ENCODE measurements at places on chromosomes 12 and 14.

DNA sequence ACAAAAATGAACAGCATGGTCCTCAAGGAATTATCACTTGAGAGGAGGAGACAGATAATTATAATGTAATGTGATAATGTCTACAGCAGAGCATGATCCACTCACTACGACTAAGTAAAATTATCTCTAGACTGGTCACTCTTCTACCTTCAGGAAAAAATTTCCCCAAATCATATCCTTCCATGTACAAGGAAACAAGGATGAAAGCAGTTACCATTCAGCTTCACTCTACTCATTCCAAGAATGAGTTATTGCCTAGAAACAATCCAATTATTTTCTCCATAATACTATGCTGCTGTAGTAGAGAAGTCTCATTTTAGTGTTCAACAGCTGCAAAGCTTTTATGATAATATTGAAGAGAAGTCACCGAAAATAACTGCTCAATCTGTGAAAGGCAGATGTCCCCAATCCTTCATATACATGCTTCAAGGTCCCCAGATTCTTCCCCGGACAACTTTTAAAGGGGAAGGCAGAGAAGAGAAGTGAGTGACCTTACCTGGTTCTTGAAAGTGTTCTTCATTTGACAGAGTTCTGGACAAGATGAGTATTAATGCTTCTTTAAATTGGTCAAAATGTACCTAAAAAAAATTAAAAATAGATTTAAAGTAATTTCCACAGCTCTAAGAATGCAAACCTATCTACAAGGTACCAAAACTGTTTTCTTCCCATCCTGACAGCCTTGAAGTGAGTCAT is 24.6 kb downstream of the NIN start:
- peaks cover 11% of the 10 kb centered on the region for H3K36me3 ChIP-seq
- H3K4me3 ChIP-seq, result no peak overlapping the region
- no peaks in the 10 kb centered on the region for H3K27me3 ChIP-seq
- no peaks in the 10 kb centered on the region for H3K4me1 ChIP-seq
- no peak overlapping the region for H3K27ac ChIP-seq

- no peak overlapping the region for H3K4me3 ChIP-seq
- H3K27me3 ChIP-seq, result no peaks in the 10 kb centered on the region
- H3K4me1 ChIP-seq, result no peaks in the 10 kb centered on the region
- no peaks in the 10 kb centered on the region for H3K36me3 ChIP-seq
Measured at GRCh38 chr14:51441001-51441400, 201.0 kb downstream of the TMX1 start.

GRCh38 chr12:20039562-20039961 is 328.8 kb upstream of the PDE3A start:
- H3K4me3 ChIP-seq, result no peak overlapping the region
- no peak for DNase-seq
- no peaks in the 10 kb centered on the region for H3K27me3 ChIP-seq
- no peaks in the 10 kb centered on the region for H3K4me1 ChIP-seq
- no peak overlapping the region for H3K27ac ChIP-seq

GRCh38 chr14:20667957-20668356 is 16.4 kb upstream of the RNASE4 start:
- H3K4me1 ChIP-seq, result peaks cover 35% of the 10 kb centered on the region
- peak overlapping the region; percentile 96 for H3K27ac ChIP-seq
- no peaks in the 10 kb centered on the region for H3K27me3 ChIP-seq
- peak overlapping the region; percentile 33 for H3K4me3 ChIP-seq
- H3K36me3 ChIP-seq, result no peaks in the 10 kb centered on the region

GRCh38 chr14:64762044-64763034 is 58.1 kb downstream of the PLEKHG3 start:
- DNase-seq, result no peak
- no peak overlapping the region for H3K27ac ChIP-seq
- no peak overlapping the region for H3K4me3 ChIP-seq

GRCh38 chr12:103558879-103559278 is 28.2 kb upstream of the STAB2 start:
- H3K4me1 ChIP-seq, result no peaks in the 10 kb centered on the region
- DNase-seq, result no peak
- H3K4me3 ChIP-seq, result no peak overlapping the region
- H3K27ac ChIP-seq, result no peak overlapping the region
- H3K27me3 ChIP-seq, result no peaks in the 10 kb centered on the region
- H3K36me3 ChIP-seq, result no peaks in the 10 kb centered on the region

- no peak overlapping the region for H3K27ac ChIP-seq
- no peaks in the 10 kb centered on the region for H3K36me3 ChIP-seq
- H3K27me3 ChIP-seq, result no peaks in the 10 kb centered on the region
- H3K4me3 ChIP-seq, result no peak overlapping the region
- no peak for DNase-seq
Measured at GRCh38 chr14:76727384-76727783, 33.9 kb upstream of the VASH1 start.

DNA sequence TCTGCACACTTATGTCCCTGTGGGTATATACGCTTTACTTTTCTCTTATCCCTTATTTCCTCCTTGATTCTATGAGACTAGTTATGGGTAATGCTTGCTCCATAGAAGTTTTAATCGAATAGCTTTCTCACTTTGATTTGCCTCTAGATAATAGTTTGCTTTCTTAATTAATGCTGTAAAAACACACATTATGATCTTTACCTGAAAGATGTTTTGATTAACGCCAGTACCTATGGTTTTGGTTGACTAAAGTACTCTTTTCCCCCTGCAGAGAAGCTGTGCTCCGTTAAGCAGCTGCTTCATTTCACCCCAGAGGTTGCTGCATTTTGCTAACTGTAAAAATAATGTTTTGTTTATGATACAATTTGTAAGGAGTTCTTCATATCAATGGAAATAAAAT is 362.3 kb downstream of the FLRT2 start:
- H3K27ac ChIP-seq, result no peak overlapping the region
- H3K4me1 ChIP-seq, result no peaks in the 10 kb centered on the region
- DNase-seq, result no peak
- no peaks in the 10 kb centered on the region for H3K27me3 ChIP-seq
- no peaks in the 10 kb centered on the region for H3K36me3 ChIP-seq
- H3K4me3 ChIP-seq, result no peak overlapping the region

DNA sequence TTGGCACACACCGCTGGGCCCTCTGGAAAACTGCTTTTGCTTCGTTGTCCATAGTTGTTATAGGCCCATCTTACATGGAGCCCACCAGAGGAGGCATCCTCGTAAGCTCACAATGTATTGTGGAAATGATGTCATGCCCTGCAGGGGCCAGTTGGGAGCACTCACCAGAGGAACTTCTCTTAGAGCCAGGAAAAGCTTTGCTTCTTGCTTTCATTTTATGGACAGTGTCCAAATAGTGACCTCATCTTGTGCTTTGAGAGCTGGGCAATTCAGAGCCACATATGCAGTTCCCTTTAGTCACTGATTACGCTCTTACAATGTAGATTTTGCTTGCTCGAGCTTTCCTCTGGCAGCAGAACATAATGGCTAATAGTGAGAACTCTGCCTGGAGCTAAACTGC is 275.6 kb downstream of the AACS start:
- no peak overlapping the region for H3K27ac ChIP-seq
- no peak for DNase-seq
- no peaks in the 10 kb centered on the region for H3K36me3 ChIP-seq

- no peaks in the 10 kb centered on the region for H3K27me3 ChIP-seq
- no peak overlapping the region for H3K27ac ChIP-seq
- H3K4me3 ChIP-seq, result no peak overlapping the region
- H3K36me3 ChIP-seq, result peaks cover 12% of the 10 kb centered on the region
- no peak for DNase-seq
Measured at GRCh38 chr12:111893287-111893686, 51.3 kb downstream of the MAPKAPK5 start.

DNA sequence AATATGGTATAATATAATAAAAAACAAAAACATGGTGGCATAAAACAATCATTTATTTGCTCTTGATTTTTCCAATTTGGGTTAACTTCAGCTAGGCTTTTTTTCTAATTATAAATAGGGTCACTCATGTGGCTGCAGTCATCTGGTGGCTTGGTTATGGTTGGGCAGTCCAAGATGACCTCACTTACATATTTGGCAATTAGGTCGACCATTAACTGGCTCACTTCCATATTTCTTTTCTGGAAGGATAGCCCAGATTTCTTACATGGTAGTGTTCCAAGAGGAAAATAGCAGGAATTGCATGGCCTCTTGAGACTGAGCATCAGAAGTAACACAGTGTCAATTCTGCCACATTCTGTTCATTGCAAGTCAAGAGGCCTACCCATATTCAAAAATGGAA is 153.4 kb downstream of the FUT8 start:
- H3K4me1 ChIP-seq, result 0 out of 2 replicates have a peak, but pooled peaks cover 6% of the 10 kb centered on the region
- no peak overlapping the region for H3K4me3 ChIP-seq
- H3K27me3 ChIP-seq, result no peaks in the 10 kb centered on the region
- peak overlapping the region; percentile 70 for H3K27ac ChIP-seq
- peak; percentile 4 for DNase-seq

DNA sequence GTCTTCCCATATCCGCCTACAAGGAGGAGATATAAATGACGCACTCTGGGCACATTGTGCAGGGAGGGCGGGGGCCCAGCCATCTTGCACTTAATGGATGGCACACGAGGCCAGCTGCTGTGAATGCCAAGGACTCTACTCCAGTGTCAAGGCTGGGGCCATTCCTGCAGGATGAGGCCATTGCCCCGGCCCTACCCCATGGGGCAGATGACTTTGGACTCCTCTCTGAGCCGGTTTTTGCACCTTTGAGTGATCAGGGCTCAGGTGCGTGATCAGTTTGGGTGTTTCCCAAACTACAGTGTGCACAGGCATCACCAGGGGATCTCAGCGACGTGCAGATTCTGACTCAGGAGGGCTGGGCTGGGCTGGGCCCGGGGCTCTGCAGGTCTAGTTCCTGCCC is 16.1 kb downstream of the MMAB start:
- no peak for DNase-seq
- H3K36me3 ChIP-seq, result no peaks in the 10 kb centered on the region
- no peaks in the 10 kb centered on the region for H3K4me1 ChIP-seq
- H3K4me3 ChIP-seq, result no peak overlapping the region
- no peaks in the 10 kb centered on the region for H3K27me3 ChIP-seq

DNA sequence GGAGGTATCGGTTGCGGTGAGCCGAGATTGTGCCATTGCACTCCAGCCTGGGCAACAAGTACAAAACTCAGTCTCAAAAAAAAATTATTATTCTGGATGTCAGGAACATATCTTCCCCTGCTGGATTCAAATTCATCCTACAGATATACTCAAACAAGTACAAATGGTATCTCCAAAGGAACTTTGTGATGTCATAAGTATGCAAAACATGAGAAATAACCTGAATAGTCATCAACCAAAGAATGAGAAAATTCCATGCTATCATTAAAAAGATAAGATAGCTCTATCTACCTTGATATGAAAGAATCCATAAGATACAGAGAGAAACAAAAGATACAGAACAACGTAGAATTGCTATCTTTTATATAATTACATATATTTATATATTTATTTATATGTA is 67.7 kb downstream of the EEA1 start:
- DNase-seq, result no peak
- no peaks in the 10 kb centered on the region for H3K27me3 ChIP-seq
- H3K4me3 ChIP-seq, result no peak overlapping the region
- no peak overlapping the region for H3K27ac ChIP-seq

DNA sequence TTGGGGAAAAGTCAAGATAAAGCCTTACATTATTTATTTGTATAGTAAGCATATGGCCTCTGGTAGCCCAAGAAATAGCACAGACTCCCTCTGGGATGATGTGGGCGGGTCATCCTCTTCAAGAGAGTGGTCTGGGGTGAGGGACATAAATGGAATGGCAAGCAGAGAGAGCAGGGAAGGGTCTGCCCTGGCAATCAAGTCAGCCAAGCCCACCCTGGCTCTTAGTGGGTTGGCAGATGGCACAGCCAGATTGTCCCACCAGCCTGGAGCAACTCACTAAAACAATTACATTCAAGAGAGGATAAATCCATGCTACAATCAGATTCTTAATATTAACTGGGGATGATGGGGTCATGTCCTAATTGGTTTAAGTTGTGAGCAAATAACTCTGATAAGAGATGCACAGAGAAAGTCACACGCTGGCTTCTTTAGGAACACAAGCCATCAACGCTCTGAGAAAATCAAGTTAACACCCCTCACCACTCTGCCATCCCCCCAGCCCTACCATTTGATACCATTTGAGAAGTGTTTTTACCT is 2.8 kb upstream of the PELI2 start:
- no peak overlapping the region for H3K4me3 ChIP-seq
- peaks cover 17% of the 10 kb centered on the region for H3K27me3 ChIP-seq
- DNase-seq, result no peak
- no peaks in the 10 kb centered on the region for H3K36me3 ChIP-seq
- H3K27ac ChIP-seq, result no peak overlapping the region

DNA sequence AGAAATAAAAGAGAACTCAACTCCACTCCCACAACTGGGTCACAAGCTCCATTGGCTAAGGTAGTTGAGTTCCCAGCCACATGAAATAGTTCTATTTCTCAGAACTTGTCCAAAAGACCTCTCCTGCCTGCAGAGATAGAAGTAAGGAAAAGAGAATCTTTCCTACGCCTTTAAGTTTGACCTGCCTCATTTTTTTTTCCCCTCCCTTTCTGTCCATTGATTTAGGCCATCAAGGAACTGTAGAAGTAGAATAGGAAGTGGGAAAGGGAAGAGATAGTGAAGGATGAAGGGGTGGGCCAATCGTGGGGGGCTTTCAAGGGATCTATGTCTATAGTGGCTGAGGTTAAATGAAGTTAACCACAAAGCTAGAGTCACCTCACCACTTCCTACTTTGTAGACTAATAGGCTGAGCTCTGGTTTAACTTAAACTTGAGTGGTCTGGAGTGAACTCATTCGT is 13.9 kb upstream of the NUDT4 start:
- DNase-seq, result no peak
- H3K4me3 ChIP-seq, result no peak overlapping the region
- H3K36me3 ChIP-seq, result no peaks in the 10 kb centered on the region
- H3K27me3 ChIP-seq, result no peaks in the 10 kb centered on the region

GRCh38 chr12:104218935-104219334 is 3.4 kb downstream of the TXNRD1 start:
- H3K36me3 ChIP-seq, result no peaks in the 10 kb centered on the region
- DNase-seq, result no peak
- no peaks in the 10 kb centered on the region for H3K27me3 ChIP-seq
- H3K4me1 ChIP-seq, result 0 out of 2 replicates have a peak, but pooled peaks cover 4% of the 10 kb centered on the region
- H3K27ac ChIP-seq, result no peak overlapping the region

GRCh38 chr12:27523305-27523641 is 733 bp upstream of the PPFIBP1 start:
- DNase-seq, result no peak
- peak overlapping the region; percentile 73 for H3K4me3 ChIP-seq
- no peaks in the 10 kb centered on the region for H3K36me3 ChIP-seq

DNA sequence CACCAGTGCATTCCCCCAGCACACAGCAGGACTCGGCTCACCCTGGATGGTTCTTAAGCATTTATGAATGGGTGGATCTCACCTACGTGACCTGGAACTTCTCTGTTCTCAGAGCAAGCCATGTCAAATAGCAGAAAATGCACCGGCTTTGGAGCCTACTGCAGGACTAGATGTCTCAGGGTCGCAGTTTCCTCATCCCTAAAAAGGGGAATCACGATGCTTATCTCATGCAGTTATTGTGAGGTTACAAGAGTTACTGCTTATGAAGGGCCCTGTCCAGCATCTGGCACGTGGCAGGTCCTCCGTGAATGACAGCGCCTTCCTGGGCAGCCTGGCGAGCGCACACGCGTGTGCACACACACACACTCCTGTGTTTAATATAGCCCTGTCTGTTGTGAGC is 128.5 kb downstream of the ETV6 start:
- no peak for DNase-seq
- peaks cover 72% of the 10 kb centered on the region for H3K4me1 ChIP-seq
- H3K36me3 ChIP-seq, result peaks cover 15% of the 10 kb centered on the region
- peak overlapping the region; percentile 95 for H3K27ac ChIP-seq
- no peak overlapping the region for H3K4me3 ChIP-seq

All from GM12878 (cell line).